Activated CD4-positive, alpha-beta T cell treated with anti-CD3 and anti-CD28 coated beads, Interleukin-2, Interleukin-6, amounts not matched to agents 100 ng/mL and 50 ng/mL, durations not matched to agents 16 hours and 8 hours (primary cell): ENCODE measurements at places on chromosomes 5 and 9.

- no peak for DNase-seq
Observed at GRCh38 chr5:96871027-96871399, 5.3 kb upstream of the ERAP2 start.

DNA sequence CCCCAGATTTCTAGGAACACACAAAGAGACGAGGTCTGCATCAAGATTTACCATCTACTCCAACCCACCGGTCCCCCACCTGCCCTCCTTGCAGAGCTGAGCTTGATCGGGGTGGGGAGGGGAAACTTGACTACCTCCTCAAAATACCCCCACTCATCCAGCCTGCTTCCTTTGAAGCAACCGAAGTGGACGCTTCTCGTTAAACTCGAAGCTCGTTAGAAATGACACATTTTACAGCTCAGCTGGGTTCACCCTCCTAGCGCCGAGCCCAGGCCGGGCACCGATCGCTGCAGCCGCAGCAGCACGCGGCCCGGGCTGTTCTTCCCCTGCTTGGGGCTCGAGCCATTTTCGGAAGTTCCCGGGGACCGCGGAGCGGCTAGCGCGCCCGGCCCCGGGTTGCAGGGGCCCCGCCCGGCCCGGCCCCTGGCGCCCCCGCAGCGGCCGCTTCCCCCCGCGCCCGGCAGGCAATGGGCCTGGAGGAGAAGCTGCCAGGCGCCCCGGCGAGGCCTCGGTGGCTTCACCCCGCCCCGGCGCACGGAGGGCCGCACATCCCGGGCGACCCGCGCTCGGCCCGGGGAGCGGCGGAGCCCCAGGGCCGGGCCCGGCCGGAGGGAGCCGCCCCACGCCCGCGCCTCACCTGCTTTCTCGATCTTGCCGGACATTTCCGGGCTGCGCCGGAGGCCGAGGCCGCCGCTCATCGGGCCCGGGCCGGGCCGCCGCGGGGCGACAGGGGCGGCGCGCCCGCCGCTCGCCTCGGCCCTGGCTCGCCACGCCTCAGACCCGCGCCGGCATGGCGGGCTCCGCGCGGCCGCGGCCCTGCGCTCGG is 530 bp downstream of the RAPGEF1 start:
- DNase-seq = peak; percentile 54

GRCh38 chr5:58486290-58486689 is 4.9 kb upstream of the GAPT start:
- no peak for DNase-seq

- DNase-seq = no peak
Observed at GRCh38 chr5:14330729-14331385, 187.7 kb downstream of the TRIO start.

GRCh38 chr5:112467485-112467884 is 48.4 kb upstream of the EPB41L4A start:
- no peak for DNase-seq

DNA sequence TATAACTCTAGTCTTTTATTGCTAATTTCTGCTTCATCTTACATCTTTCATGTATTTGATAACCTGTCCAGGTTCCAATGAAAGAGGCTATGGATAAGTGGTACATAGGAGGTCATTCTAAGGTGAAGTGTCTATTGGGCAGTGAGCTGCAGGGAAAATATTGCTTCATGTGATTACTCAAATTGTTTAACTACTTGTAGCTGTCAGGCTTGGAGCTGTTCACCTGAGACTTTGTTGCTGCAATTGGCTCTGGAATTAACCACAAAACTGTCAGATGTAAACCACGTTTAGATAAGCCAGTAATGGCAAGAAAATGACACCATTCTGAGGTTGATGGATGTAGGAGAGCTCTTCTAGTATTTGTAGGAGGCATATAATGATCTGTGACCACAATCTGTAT is 26.0 kb downstream of the ADAMTSL1 start:
- DNase-seq = no peak

DNA sequence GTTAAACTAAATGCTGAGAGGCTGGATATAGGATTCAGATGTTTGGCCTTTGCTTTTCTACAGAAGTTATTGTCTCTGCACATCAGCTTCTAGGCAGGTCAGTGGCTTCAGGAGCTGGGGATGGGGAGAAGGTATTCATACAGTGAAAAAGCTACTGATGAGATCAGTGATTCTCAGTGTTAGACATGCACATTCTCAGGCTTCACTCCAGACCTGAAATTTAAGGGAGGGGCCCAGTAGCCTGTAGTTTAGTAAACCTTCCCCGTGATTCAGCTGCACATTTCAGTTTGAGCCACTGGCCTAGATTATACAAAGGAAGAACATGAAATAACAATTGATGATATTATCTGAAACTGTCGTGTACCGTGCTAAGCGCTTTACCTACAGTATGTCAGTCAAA is 127.2 kb downstream of the ARHGAP26 start:
- DNase-seq = no peak

- no peak for DNase-seq
Observed at GRCh38 chr9:93662016-93662638, 85.7 kb downstream of the PHF2 start.
